ENCODE measurements at places on chromosomes 11 and 22. TPM values are rescaled to one million over a fixed set of nuclear protein-coding genes. Genes with fewer than 3 reads are reported as not detected.

GRCh38 chr11:85779956-85780640 lies 30.8 kb downstream of the SYTL2 start:
- H3K4me1 ChIP-seq, result no peaks in the 10 kb centered on the region
- H3K27me3 ChIP-seq, result no peaks in the 10 kb centered on the region
- no peak for DNase-seq
- no peak overlapping the region for H3K4me3 ChIP-seq
- no peaks in the 10 kb centered on the region for H3K36me3 ChIP-seq
- H3K27ac ChIP-seq, result no peak overlapping the region

DNA sequence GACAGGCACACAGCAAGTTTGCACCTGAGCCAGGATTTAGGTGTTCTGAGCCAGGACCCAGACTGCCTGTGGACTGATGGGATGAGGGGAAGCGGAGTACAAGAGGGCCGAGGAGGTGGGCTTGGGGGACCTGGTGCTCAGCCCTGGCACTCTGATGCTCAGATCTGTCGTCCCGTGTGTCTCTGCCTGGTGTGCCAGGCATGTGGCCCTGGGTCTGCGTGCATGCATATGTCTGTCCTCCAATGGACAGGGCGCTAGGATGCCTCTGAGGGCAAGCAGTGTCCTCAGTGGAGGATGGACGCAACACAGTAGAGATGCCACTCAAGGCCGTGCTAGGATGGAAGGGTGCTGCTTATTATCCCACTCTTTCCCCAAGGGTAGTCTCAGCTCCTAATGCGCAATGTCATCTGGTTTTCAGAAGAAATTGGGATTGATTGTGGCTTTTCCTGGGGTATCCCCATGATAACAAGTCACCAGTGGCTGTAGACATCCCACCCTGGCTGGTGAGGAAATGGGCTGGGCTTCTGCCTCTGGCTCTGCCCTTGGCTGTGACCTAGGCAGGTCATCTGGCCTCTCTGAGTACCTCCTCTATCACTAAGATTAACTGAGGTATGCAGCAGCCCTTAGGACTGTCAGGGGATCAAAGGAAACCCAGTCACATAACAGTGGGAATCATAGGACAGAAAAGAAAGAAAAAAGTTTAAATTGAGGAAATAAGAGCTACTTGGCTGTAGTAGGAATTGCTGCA lies 35.7 kb upstream of the SUSD2 start:
- no peaks in the 10 kb centered on the region for H3K4me1 ChIP-seq
- H3K27ac ChIP-seq, result peak overlapping the region; percentile 85
- H3K4me3 ChIP-seq, result no peak overlapping the region
- no peaks in the 10 kb centered on the region for H3K36me3 ChIP-seq

- H3K4me1 ChIP-seq, result no peaks in the 10 kb centered on the region
- H3K27ac ChIP-seq, result no peak overlapping the region
- H3K27me3 ChIP-seq, result no peaks in the 10 kb centered on the region
Observed at GRCh38 chr11:30855383-30856006, 269.3 kb upstream of the MPPED2 start.

- H3K27me3 ChIP-seq, result no peaks in the 10 kb centered on the region
- no peak for DNase-seq
- no peak overlapping the region for H3K4me3 ChIP-seq
- no peaks in the 10 kb centered on the region for H3K4me1 ChIP-seq
Observed at GRCh38 chr11:93324500-93324899, 6.0 kb upstream of the DEUP1 start.

DNA sequence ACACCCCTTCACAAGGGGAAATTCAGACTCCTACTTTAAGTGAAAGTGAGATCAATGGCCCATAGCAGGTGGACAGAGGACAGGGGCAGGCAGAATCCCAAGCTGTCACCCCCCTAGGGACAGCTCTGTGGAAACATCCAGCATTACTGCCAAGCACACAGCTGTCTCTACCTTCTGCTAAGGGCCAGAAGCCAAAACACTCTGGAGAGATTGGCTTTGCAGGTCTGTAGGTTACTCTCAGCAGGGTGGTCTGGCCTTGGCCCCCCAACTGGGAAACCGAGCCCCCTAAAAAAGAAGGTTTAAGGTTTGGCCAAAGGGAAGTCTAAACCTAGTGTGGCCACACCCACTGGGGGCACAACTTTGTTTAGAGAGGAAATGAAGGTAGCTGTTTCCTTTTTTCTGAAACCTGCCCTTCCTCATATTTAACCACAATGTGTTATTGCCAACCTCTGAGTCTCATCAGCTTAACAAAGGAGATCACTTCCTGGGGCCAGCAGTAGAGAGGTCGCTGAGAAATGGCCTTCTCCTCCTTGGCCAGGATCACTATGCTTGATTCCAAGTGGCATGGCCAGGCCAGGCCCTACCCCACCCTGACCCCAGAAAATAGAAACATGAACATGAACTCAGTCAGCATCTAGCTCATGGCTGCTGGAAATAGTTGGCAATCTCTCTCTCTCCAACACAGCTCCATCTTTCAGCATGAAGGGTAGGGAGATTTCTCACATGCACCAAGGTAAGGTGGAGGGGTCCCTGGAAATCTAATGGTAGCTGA lies 25.9 kb upstream of the SCARF2 start:
- H3K36me3 ChIP-seq, result no peaks in the 10 kb centered on the region
- H3K27ac ChIP-seq, result no peak overlapping the region
- H3K4me1 ChIP-seq, result no peaks in the 10 kb centered on the region

DNA sequence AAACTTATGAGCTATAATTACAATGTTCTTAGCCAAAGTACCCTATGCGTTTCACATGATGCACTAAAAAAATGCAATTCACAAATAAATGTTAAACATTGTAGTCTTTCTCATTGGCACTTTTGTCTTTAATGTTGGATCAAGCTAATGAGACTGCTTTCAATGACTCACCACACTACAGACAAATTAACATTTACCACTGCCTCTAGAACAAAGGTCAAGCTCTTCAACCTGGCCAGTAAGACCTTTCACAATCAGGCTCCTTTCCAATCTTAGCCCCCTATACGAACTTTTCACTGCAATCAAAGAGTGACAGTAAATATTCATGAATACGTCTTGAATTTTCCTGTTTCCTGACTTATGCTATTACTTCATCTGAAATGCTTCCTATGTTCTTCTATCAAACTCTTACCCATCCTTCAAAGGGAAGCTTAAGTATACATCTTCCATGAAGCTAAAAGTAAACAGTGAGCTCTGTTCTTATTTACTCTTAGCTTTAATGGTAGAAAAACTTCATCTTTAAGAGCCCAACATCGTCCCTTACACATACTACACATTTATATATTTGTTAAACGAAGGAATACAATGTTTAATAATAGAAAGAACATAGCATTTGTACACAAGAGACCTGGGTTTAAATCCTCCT lies 326.6 kb upstream of the PITPNB start:
- H3K4me1 ChIP-seq, result no peaks in the 10 kb centered on the region
- H3K27ac ChIP-seq, result no peak overlapping the region
- no peaks in the 10 kb centered on the region for H3K27me3 ChIP-seq
- H3K4me3 ChIP-seq, result no peak overlapping the region
- no peaks in the 10 kb centered on the region for H3K36me3 ChIP-seq

GRCh38 chr11:86499723-86500129 lies 125.0 kb downstream of the CCDC81 start:
- no peaks in the 10 kb centered on the region for H3K27me3 ChIP-seq
- H3K27ac ChIP-seq, result no peak overlapping the region
- H3K4me3 ChIP-seq, result no peak overlapping the region

GRCh38 chr11:61980783-61981541 lies 13.5 kb upstream of the FTH1 start:
- H3K27ac ChIP-seq, result no peak overlapping the region
- DNase-seq, result peak; percentile 36
- no peaks in the 10 kb centered on the region for H3K27me3 ChIP-seq
- H3K4me1 ChIP-seq, result peaks cover 21% of the 10 kb centered on the region
- no peaks in the 10 kb centered on the region for H3K36me3 ChIP-seq

- no peaks in the 10 kb centered on the region for H3K4me1 ChIP-seq
Observed at GRCh38 chr11:112794331-112794846, 166.8 kb upstream of the NCAM1 start.

The FANCF gene
- 4.8 TPM for total RNA-seq

The SHANK3 gene
- 8.2 TPM for total RNA-seq

The TPP1 gene
- total RNA-seq, result 83.1 TPM

The EHF gene
- 0.78 TPM for total RNA-seq
